GM12878 (cell line): ENCODE measurements at places on chromosomes 16 and 17. TPM values are rescaled to one million over a fixed set of nuclear protein-coding genes. Genes with fewer than 3 reads are reported as not detected.
A peak's percentile ranks its signal among the peaks of the same experiment; 100 is the strongest.

- DNase-seq = no peak
- H3K36me3 ChIP-seq = no peaks in the 10 kb centered on the region
Measured at GRCh38 chr17:66354981-66355380, 52.6 kb downstream of the PRKCA start.

The CAMKK1 gene
- 0.49 and 0.58 TPM in 2 replicates for total RNA-seq

The CCL11 gene
- total RNA-seq = not detected in 2 replicates

The HSPB9 gene
- not detected in 2 replicates for total RNA-seq

GRCh38 chr17:61065263-61065773 is 334.3 kb upstream of the TBX2 start:
- no peaks in the 10 kb centered on the region for H3K4me1 ChIP-seq
- H3K27ac ChIP-seq = no peak overlapping the region
- H3K36me3 ChIP-seq = no peaks in the 10 kb centered on the region
- H3K4me3 ChIP-seq = no peak overlapping the region
- no peaks in the 10 kb centered on the region for H3K27me3 ChIP-seq

The HSD17B2 gene
- total RNA-seq = not detected in 2 replicates

The AKAP1 gene
- total RNA-seq = 39.9 and 45.9 TPM in 2 replicates

DNA sequence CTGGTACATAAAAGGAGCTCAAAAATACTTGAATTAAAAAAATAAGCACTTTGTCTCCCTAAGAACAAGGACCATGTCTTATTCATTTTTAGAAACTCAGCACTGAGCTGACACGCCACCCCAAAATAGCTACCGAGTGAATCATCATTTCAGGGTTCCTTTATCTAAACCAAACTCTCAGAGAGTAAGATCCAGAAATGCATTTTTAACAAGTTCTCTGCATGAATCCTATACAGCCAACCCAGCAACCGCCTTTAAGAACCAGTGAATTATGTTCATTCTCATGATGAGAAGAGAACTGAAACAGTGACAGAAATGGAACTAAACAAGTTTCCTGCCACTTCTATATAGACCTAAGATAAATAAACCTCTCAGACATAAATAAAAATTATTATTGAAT is 8.7 kb downstream of the C16orf87 start:
- peak; percentile 57 for DNase-seq
- H3K27me3 ChIP-seq = no peaks in the 10 kb centered on the region
- peaks cover 26% of the 10 kb centered on the region for H3K4me1 ChIP-seq

The EVPL gene
- 0.03 TPM in 2 replicates for total RNA-seq

DNA sequence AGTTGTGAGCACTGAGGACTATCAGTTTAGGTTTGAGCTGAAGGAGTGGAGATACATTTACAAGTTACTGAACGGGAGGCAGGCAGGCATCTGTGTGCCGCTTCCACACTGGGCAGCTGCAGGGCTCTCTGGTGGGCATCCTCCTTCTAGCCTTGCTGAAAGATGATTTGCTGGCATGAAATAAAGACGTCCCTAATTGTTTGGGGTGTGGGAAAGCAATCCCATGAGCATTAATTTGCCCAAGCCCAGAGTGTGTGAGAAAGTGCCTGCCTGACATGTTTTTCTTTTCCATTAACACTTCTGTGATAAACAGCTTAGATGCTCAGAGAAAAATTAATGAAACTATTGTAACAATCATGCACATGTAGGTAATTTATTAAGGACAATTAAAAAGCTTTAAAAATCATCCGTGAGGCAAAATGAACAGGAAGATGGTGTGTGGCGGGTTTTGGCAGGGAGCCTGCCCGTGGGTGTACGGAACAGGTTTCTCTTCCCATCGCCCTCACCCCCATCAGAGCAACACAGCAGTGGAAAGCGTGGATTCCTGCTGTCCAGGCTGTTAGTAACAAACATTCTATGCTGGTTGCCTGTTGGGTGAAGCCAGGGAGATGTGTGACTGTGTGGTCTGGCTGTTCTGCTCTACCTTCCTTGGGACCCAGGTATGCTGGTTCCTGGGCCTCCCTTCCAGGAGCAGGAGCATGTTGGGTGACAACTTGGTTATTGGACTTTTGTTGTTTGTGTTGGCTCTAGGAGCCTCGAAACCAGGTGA is 191.9 kb downstream of the MSI2 start:
- H3K4me1 ChIP-seq = peaks cover 62% of the 10 kb centered on the region
- peak overlapping the region; percentile 7 for H3K27ac ChIP-seq
- peaks cover 2% of the 10 kb centered on the region for H3K36me3 ChIP-seq

DNA sequence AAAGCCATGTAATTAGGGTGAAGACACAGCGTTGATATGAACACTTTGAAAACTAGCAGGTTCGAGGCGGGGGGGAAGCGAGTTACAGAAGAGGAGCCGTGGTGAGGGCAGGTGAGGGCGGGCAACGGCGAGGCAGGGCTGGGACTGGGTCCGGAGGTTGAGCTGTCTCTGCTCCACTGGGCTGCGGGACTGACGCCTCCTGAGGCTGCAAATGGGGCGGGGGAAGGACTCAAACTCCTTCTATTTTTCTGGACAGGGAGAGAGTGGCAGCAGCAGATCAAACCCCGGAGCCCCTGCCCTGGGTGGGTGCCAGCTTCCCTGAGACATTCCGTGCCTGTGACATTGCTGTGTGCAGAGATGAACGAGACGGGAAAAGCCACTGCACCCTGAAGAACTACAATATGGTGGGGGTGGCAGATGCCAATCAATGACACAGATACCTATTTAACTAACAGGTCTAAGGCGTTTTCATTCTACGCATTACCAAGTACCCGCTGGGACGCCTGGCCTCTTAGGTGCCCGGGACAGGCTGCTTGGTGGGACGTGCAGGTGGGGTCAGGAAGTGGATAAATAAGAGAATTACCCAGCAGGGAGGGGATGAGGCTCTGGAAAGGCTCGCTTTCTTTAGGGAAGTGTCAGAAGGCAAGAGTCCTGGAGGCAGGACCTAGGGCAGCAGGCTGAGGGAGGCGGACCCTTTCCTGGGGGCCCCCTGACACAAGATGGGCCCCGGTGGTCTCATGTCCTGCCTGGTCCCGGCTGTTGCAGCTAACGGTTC is 30.4 kb downstream of the RPH3AL start:
- H3K27ac ChIP-seq = no peak overlapping the region
- H3K4me3 ChIP-seq = no peak overlapping the region
- no peaks in the 10 kb centered on the region for H3K4me1 ChIP-seq
- no peaks in the 10 kb centered on the region for H3K36me3 ChIP-seq
- no peak for DNase-seq

The CCL8 gene
- total RNA-seq = not detected in 2 replicates

DNA sequence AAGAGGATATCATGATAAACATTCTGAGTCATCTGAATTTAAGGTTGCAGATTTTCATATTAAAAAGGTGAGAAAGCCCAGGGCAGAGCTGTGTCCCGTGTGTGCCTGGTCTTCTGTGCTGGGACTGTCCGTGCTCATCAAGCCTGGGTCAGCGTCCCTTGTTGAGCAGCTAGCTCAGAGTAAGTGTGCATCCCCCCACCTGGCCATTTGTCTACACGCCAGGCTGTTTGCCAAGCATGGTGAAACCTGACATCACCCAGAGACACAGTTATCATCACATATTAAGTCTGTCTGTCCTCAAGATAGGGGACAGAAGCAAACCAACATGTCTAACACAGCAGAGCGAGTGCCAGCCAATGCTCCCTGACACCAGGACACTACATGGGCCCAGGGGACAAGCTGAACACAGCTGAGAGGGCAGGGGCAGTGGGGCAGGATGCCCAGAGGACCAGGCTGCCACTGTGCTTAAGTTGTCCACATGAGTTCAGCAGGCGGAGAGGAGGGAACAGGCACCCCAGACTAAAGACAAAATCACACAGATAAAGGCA is 57.9 kb upstream of the CNEP1R1 start:
- H3K36me3 ChIP-seq = no peaks in the 10 kb centered on the region
- H3K4me3 ChIP-seq = no peak overlapping the region
- H3K27ac ChIP-seq = no peak overlapping the region
- no peaks in the 10 kb centered on the region for H3K4me1 ChIP-seq
- no peak for DNase-seq
- H3K27me3 ChIP-seq = peaks cover 10% of the 10 kb centered on the region; the same call in 1 of the 2 replicates

The PGAP6 gene
- total RNA-seq = 40.7 and 43.5 TPM in 2 replicates

DNA sequence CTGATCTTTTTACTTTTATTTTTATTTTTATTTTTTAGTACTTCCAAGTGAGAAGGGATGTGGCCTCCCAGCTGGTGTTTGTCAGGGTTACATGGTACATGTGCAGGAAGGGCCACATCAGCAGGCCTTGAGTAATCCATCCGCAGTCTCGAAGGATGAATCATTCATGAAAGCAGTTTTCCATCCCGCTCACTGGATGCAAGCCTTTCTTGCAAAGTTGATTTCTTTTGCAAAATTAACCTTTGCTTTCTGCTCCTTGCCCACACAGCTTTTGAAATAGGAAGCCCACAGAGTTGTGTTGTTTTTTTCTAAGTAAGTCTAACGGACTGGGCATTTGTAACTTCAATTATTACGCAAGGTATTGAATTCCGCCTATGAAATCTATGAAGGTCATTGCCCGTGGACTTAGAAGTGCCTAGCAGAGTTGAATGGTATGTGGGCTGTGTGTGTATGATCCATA is 157.4 kb downstream of the PRKCA start:
- no peaks in the 10 kb centered on the region for H3K36me3 ChIP-seq
- no peaks in the 10 kb centered on the region for H3K27me3 ChIP-seq
- DNase-seq = no peak
- H3K4me3 ChIP-seq = no peak overlapping the region
- H3K4me1 ChIP-seq = no peaks in the 10 kb centered on the region

- no peak for DNase-seq
- peaks cover 4% of the 10 kb centered on the region for H3K27me3 ChIP-seq
- no peaks in the 10 kb centered on the region for H3K36me3 ChIP-seq
- no peak overlapping the region for H3K27ac ChIP-seq
- no peaks in the 10 kb centered on the region for H3K4me1 ChIP-seq
Measured at GRCh38 chr16:84281074-84281473, 13.6 kb upstream of the WFDC1 start.

DNA sequence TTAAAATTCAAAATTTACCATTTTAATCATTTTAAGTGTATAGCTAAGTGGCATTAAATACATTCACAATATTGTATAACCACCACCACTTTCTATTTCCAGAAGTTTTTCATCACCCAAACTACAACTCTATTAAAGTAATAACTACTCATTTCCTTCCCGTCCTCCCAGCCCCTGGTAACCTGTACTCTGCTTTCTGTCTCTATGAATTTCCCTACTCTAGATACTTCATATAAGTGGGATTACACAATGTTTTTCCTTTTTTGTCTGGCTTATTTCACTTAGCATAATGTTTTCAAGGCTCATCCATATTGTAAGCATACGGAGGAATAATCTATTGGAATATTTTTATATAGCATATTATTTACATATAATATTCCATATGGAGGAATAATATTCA is 29.7 kb downstream of the ESRP2 start:
- H3K4me3 ChIP-seq = no peak overlapping the region
- H3K27ac ChIP-seq = no peak overlapping the region
- DNase-seq = no peak
- H3K36me3 ChIP-seq = no peaks in the 10 kb centered on the region; the same call in 1 of the 2 replicates

GRCh38 chr16:88610909-88611812 is 27.2 kb upstream of the IL17C start:
- peaks cover 33% of the 10 kb centered on the region for H3K36me3 ChIP-seq
- DNase-seq = no peak
- peaks cover 7% of the 10 kb centered on the region for H3K4me1 ChIP-seq

The SLC52A1 gene
- total RNA-seq = not detected in 2 replicates

GRCh38 chr17:82517230-82517865 is 2.2 kb upstream of the FOXK2 start:
- no peak overlapping the region for H3K27ac ChIP-seq
- H3K4me3 ChIP-seq = no peak overlapping the region
- no peaks in the 10 kb centered on the region for H3K36me3 ChIP-seq
- DNase-seq = no peak
